ENCODE measurements at places on chromosomes 3 and 15.
A peak's percentile ranks its signal among the peaks of the same experiment; 100 is the strongest.

GRCh38 chr15:83379579-83379959, 67.6 kb upstream of the SH3GL3 start:
- no peak for DNase-seq

GRCh38 chr3:4824926-4825325, 154.3 kb upstream of the BHLHE40 start:
- no peak for DNase-seq

GRCh38 chr15:93800805-93801204, 430.6 kb upstream of the MCTP2 start:
- DNase-seq: no peak

DNA sequence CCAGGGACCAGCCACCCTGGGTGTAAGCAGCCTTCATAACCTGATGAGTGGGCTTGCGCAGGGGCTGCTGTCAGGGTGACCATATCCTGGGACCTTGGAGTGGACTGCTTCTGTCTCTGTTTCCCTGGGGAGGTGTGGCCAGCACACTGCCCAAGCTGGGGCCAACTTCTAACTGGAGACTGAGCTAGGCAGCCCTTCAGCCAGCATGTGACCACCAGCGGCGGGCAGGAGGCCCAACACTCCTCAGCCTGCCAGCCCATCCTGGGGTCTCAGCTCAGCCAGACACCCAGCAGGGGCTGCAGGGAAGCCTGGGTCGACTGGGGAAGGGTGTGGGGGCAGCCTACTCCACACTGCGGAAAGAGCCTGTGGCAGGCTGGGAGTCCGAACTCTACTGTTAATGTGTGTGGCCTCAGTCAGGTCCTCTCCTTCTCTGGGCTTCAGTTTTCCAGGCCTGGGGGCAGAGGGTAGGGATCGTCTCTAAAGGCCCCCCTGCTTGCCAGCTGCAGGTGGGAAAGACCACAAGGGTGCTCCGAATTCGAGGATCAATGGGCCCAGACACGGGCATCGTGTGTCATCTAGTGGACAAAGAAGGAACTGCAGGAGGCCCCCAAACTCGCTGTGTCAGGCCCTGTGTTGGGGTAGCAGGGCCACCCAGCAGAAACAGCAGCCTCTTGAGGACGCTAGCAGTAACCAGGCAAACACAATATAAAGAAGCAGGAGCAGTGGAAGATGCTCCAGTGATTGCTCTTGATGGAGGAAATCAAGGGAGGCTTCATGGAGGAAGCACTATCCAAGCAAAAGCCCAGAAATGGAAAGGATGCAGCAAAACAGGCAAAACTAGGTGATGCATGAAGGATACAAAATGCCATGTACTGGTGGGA, 2.0 kb upstream of the SEMA3G start:
- DNase-seq: peak; percentile 74

DNA sequence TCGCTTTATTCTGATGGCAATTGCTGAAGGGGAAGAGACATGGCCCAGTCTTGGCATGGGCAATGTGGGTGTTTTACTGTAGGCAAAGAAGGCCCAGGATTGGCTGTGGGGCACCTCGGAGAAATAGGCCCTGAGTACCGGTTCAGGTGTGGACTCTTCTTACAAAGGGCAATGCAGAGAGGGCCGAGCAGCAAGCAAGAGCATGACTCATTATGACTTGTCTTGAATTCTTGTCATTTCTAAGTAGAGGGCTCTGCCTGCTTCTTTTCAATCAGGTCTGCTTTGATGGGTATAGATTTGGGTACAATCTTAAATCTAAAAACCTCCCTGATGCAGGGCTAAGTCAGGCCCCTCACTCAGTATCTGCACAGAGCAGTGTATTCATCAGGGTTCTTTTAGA, 14.8 kb upstream of the BUB1B start:
- no peak for DNase-seq

DNA sequence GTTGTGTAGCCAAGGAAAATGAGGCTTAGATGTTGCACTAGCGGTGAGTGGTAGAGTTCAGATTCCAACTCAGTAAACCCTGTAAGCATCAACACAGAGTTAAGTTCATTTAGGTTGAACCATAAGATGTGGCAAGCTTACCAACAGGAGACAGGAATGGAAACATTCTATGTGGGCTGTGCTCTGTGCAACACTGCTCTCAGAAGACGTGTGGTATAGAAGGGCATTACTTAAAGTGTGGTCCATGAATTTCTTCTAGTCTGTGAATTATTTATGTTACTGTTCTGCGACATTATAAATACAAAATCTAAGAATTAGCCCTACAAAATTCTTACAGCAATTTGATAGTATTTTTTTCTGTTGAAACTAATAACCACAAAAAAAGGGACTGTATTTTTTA, 213.3 kb downstream of the GRM7 start:
- no peak for DNase-seq

GRCh38 chr3:13472286-13472685, 7.8 kb upstream of the HDAC11 start:
- no peak for DNase-seq

GRCh38 chr3:171840811-171841619, 2.1 kb upstream of the TMEM212 start:
- DNase-seq: no peak

- no peak for DNase-seq
Measured at GRCh38 chr15:101353240-101353639, 58.2 kb upstream of the SNRPA1 start.

- no peak for DNase-seq
Measured at GRCh38 chr15:78712797-78713515, 71.9 kb upstream of the CHRNB4 start.

- DNase-seq: no peak
Measured at GRCh38 chr15:98700519-98700918, 52.2 kb downstream of the IGF1R start.

GRCh38 chr3:129245141-129245540, 4.3 kb upstream of the COPG1 start:
- DNase-seq: no peak

DNA sequence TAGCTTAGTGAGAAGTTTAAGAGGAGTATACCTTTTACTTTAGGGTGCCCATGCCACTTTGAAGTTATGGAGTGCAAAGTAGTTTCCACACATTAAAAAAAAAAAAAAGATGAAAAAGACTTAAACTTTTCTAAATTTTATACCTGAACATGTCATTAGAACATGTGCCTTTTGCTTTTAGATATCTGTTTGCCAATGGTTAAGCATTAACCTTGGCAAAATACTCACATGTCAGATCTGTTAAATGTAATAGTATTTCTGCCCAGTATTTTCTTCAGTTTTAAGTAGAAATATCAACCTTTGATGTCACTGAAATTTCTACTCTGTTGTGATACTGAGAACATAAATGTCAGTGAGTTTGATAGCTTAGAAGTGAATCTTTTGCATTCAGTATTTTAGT, 12.2 kb downstream of the ZFAND6 start:
- DNase-seq: no peak

- DNase-seq: no peak
Measured at GRCh38 chr3:34886443-34886842, 752.9 kb upstream of the ARPP21 start.

GRCh38 chr3:126746395-126747177, 42.5 kb downstream of the CHCHD6 start:
- no peak for DNase-seq

- DNase-seq: no peak
Measured at GRCh38 chr15:74826921-74827320, 494 bp downstream of the CPLX3 start.

DNA sequence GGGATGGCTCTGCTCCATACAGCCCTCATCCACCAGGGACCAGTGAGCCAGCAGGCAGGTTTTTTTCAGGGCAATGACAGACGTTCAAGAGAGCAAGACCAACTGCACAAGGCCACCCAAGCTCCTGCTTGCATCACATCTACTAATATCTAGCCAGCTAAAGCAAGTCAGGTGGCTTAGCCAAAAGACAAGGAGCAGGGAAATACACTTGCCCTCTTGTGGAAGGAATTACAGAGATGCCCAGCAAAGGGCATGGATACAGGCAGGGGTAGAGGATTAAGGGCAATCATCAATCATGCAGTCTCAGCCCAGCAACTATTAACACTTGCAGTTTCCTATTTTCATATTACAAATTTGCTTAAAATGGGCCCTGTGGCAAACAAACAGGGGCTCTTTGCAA, 81.5 kb upstream of the NTRK3 start:
- DNase-seq: no peak

DNA sequence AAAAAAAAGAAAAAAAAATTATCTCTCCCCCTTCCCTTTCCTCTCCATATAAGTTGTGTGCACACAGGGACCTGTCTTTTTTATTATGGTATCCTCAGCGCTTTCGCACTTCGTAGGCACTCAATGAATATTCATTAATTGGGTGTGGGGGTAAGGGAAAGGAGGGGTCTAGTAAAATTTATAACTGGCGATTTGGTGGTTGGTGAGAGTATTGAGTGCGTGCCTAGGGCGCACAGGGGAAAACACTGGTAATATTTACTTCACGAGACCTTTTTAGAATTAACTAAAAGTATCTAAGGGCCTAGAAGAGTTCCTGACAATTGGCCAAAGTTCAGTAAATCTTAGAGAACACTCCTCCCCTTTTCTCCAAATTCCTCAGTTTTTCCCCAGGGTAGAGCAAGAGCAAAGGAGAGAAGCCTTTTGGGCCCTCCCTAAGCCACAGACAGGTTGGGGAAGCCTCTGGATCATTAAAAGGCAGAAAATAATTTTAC, 25.7 kb downstream of the TYRO3 start:
- no peak for DNase-seq

GRCh38 chr15:56242576-56243162, 1.0 kb downstream of the RFX7 start:
- DNase-seq: no peak

- no peak for DNase-seq
Measured at GRCh38 chr3:58900386-58900785, 149.4 kb downstream of the CFAP20DC start.

- DNase-seq: no peak
Measured at GRCh38 chr15:63436341-63436740, 54.7 kb upstream of the CA12 start.

- DNase-seq: no peak
Measured at GRCh38 chr3:73917643-73918042, 292.9 kb upstream of the PDZRN3 start.

GRCh38 chr3:187490366-187490765, 122.2 kb downstream of the RTP4 start:
- no peak for DNase-seq

GRCh38 chr3:8882642-8883041, 80.6 kb downstream of the RAD18 start:
- no peak for DNase-seq

DNA sequence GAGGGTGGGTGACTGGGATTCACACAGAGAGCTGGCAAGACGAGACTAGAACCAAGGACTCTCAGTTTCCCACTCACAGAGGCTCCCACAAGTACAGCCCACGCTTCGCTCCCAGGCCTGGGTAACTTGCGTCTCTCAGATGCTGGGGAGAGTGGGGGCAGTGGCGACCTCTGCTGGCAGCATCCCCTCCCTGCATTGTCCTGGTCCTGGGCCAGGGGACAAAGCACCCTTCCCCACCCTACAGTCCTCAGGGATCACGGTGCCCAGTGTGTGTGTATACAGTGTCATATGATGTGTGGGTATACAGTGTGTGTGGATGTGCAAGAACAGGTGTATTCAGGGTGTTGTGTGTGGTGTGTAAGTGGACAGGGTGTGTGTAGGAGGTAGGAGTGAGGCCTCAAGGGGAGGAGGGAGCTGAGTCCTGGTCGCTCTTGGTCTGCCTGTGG, 12.8 kb downstream of the VILL start:
- DNase-seq: peak; percentile 59

DNA sequence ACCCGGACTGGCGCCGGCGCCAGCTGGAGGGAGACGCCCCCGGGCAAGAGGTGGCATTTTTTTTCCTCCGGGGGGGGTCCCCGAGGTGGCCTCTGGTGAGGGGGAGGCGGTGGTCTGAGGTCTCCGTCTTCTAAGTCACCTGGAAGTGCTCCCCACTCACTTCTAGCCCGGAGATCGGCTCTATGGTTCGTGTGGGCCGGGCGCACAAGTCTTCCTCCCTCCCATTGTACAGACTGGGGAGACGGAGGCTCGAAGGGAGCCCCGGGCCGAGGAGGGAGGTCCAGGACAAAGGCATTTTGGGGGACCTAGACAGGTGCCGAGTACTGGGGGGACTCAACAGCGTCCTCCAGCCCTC, 4.4 kb downstream of the GATA2 start:
- no peak for DNase-seq

DNA sequence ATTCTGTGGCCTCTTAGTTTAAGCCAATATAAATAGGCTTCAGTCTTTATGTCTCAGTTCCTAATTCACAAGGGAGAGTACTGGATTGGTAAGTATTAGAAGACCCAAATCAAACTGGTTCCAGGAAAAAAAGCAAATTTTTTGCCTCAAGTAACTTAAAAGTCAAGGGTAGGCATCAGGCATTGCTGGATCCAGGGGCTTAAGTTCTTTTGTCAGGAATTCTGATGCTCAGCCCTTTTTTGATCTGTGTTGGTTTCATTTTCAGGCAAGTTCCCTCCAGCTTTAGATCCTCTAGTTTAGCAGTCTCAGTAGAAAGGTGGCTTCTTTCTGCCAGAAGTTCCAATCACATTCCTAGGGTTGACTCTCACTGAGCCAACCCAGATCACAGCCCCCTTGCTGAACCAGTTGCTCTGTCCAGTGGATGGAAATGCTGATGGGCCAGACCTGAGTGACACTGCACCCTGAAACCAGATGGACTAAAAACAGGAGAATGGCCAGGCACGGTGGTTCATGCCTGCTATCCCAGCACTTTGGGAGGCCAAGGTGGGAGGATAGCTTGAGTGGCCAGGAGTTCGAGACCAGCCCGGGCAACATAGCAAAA, 253.5 kb downstream of the SHQ1 start:
- DNase-seq: no peak

DNA sequence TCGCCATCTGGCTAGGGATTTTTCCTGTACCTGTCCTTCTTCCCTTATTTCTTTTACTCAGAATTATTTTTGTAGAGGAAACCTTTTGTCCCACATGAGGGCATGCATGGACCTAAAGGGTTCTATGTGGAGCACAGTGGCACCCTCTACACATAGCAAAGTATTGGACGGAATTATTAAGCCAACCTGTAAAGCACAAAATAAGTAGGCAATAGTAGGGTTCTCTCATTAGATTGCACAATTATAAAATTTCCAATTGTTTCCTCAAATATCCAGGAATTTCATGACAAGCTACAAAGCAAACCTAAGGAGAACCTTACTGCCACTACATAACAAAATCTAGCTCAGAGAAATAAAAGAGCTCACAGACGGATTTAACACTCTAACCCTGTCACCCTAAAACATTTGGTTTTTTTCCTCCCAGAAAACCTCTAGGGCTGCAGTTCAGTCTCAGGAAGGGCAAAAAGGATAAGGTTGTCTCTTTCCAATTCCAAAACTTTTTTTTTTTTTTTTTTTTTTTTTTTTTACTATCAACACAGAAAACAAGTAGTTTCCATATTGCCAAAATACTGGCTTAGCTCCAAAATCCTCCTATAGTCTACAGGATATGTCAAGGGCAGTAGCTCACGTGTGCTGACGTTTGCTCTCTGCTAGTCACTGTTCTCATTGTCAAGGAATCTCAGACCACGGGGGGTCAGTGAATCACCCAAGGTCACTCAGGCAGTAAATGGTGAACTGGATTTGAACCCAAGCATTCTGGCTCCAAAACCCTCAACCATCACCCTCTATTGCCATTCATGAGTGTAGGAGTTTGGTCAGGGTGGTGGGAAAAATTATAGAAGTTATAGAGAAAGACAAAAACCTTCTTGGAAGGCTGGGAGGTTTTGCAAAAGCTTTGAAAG, 52.3 kb downstream of the NCEH1 start:
- no peak for DNase-seq

- no peak for DNase-seq
Measured at GRCh38 chr15:57221134-57221533, 155.2 kb upstream of the CGNL1 start.

- no peak for DNase-seq
Measured at GRCh38 chr15:22902046-22902445, 63.6 kb downstream of the NIPA2 start.

GRCh38 chr3:170049146-170050000, 11.6 kb downstream of the GPR160 start:
- DNase-seq: no peak

Data from stimulated activated CD4-positive, alpha-beta T cell treated with anti-CD3 and anti-CD28 coated beads, Interleukin-1b, Interleukin-23, amount 100 ng/mL, for 48 hours (primary cell).